Activated CD4-positive, alpha-beta T cell treated with anti-CD3 and anti-CD28 coated beads, Interleukin-2, Interleukin-4, amounts not matched to agents 100 ng/mL and 50 ng/mL, durations not matched to agents 16 hours and 8 hours (primary cell): ENCODE measurements at places on chromosomes 3 and 15.

- DNase-seq, result no peak
Observed at GRCh38 chr3:30324587-30324986, 281.8 kb upstream of the TGFBR2 start.

- DNase-seq, result no peak
Observed at GRCh38 chr15:69893086-69893485, 204.6 kb downstream of the TLE3 start.

DNA sequence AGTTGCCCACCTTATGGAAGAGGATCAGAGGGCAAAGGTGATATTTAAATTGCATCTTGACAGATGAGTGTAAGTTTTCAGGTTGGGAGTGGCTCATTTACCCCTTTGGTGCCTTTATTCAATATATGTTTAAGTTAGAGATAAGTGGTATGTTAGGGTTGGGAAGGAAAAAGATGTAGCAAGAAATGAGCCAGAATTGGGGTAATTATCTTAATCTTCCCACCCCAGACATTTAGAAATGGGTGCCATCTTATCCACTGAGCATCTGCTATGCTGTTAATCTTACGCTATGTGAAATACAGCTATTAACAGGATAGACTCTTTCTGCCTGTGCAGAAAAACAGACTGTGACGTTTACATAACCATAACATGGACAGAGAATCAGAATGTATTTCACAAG, 6.3 kb downstream of the CMTM7 start:
- no peak for DNase-seq

DNA sequence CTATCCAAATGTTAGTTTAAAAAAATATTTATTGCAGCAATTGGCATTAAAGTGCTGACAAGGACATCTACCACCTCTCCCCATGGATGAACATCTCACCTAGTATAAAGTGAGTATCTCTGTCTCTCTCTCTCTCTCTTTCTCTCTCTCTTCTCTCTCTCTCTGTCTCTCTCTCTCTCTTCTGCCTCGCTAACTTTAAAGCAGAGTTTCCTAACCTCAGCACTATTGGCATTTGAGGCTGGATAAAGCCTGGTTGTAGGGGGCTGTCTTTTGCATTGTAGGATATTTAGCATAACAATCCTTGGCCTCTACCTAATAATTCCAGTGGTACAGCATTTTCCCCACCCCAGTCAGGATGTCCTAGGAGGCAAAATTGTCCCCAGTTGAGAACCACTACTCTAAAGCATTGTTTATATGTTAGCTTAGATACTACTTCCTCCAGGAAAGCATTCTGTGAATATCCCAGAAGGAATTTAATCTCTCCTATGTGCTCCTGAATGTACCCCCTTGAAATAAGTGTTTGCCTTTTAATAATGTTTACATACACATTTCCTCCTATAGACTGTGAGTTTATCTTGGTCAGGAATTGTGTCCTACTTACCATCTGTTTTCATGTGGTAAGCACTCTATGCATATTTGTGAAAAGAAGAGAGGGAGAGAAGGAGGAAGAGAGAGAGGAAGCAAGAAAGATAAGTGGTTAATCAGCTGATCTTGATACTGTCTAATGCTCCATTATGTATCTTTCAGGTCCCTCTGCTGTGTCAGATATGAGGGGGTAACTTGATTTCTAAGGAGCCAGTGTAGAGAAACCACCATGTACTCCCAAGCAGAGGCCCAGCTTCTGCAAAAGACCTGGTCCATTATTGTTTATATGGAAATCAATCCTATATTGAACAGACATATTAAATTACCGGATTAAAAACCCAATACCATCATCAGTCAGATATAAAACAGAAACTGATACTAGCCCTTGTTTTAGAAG, 346.6 kb downstream of the RBMS3 start:
- no peak for DNase-seq

GRCh38 chr15:78195735-78196201, 38.6 kb downstream of the ACSBG1 start:
- DNase-seq, result peak; percentile 44

DNA sequence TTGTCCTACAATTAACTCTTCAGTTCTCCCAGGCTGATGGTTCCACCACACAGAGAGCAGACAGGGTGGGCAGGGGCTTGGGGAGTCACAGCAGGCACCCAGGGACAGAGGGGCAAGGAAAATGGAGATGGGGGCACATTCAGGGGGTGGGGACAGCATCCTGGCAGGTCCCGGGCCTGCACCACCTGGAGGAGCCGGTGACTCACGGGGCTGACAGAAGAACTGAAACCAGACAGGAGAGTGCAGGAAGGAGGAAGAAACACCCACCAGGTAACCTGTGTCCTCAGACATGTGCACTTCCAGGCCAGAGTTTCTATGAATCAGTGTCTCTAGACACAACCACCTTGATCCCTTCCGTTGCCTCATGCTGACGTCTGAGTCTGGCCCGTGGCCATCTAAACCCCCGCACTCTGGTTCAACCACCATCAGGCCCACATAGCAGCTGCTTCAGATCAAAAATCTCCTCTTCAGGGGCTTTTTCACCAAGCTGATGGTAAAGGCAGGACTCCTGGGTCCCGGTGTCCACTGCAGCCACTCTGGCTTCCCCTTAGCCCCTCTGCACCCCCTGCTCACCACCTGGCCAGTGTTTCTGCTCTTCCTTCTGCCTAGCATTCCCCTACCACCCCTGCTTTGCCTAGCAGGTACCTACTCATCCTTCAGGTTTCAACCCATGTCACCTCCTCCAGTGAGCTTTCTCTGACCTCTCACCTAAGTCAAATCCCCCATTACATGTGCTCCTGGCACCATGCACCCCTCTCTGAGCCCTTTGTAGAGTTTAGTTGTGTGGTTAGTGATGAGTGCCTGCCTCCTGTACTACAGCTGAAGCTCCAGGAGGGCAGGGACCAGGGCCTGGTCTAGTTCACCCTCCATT, 16.5 kb upstream of the CYP11A1 start:
- DNase-seq, result peak; percentile 46

GRCh38 chr15:43105077-43105736, 631 bp downstream of the UBR1 start:
- DNase-seq, result peak; percentile 28

DNA sequence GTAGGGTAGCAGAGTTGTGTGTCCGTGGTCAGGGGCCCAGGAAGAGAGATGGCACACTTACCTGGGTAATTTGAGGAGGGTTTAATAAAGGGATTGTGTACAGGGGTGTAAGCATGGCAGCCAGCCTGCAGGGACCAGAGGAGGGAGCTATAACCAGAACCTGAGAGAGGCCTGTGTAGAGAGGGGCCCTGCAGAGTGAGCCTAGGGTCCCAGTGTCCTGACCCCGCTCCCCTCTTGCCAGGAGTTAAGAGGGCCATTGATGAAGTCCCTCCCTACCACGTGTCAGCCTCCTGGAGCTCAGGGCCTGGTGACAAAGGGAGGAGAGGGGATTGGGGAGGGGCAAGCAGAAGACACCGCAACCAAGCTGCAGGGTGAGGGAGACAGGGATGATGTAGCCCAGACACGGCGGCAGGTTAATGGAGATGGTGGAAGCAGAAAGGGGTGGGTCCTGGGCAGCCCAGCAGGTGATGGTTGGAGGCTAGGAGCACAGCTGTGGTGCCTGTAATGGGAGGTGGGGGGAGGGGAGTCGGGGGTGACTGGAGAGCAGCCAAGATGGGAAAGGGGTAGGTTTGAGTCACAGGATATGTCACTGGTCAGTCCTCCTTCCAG, 165.4 kb upstream of the TOPAZ1 start:
- no peak for DNase-seq

DNA sequence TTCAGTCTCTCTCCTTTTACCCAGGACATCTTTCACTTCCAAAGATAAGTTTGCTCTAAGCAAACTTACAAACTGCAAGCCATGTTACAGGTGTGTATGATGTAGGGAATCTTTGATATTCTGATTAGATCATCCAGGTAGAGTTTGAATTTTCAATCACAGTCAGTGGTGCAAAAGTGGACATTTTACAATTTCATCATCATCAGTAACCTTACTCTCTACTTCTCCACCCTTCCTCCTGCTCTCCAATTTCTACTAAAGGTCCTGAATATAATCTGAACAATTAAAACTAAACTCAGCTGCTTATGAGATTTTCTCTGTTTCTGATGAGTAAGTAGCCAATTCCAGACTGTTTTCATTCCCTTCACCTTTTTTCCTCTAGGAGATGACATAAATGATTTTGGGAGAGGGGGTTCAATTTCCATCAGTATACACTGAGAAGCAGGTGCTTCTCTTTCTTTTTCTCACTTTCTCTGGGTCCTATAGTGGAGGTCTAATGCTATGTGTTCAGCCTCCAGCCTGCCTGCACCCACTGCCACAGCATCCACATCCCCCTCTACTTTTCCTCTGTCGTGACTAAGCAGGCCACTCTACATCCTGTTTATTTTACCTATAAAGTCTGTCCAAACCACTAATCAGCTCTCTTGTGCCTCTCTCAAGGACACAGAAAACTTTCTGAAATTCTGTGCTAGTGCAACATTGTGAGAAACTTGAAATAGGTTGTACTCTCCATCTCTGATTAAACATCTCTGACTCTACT, 27.6 kb downstream of the SUCNR1 start:
- no peak for DNase-seq

DNA sequence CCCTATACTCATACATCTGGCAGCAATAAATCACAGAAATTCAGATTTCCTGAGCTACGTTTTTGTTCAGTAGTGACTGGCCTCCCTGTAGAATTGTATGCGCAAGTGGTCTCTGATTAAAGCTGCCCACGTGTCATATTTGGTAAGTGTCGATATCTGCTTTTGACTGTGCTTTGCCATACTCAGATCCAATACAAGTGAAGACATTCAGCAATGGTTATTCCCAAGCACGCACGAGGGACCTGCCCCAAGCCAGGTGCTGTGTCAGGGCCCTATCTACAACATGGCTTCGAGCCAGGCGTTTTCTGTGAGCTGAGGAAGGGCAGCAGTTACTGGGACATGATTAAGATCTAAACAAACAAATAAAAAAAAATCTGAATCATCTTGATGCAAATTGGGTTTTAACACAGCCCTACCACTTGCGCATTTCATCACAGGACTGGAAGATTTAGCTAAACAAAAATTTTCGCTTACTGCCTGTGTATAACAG, 47.2 kb upstream of the ICE2 start:
- no peak for DNase-seq

- no peak for DNase-seq
Observed at GRCh38 chr3:128231606-128232005, 78.3 kb downstream of the EEFSEC start.

GRCh38 chr3:55690726-55691125, 203.6 kb upstream of the WNT5A start:
- DNase-seq, result no peak

DNA sequence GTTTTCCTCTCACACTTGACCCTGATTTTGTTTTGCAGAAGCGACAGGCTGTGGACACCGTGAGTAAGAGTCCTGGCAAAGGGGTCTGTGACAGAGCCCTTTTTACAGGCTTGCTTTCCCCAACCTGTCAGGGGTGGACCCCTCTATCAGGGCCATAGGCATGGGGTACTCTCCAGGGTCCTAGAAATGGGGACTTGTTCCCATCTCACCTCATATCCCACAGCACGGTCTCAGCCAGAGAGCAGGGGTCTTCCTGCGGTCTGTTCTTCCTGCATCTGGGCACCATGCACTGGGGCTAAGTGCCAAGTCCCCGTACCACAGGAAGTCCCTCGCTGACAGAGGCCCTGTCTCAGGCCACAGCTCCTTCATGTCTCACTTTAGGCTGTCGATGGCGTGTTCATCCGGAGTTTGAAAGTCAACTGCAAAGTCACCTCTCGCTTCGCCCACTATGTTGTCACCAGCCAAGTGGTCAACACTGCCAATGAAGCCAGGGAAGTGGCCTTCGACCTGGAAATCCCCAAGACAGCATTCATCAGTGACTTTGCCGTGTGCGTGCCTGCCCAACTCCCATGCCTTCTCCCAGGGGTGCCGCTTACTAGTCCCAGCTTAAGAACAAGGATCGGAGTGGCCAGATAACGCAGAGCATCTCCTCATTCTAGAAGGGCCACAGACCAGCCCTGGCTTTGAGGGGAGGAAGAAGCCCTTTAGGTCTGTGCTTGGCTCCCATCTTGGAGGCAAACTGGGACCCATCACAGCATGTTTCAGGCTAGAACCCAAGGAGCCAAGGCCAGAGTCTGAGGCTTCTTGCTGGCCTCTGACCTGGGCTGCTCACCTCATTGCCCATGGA, 783 bp downstream of the ITIH1 start:
- no peak for DNase-seq

DNA sequence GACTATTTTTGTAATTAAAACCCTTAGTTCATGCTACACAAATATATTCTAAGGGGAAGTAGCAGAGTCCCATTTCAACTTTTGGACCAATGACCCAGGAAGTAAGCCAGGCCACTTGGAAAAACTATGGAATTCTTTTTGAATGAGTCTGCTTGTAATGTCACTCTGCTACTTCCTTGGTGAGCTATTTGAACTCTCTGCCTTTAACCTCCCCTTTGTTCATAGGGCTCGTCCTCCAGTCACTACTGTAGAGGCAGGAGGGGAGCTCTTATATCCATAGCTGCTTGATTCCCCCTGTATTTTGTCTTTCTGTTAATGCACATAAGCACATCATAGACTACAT, 119.6 kb downstream of the UACA start:
- no peak for DNase-seq

- no peak for DNase-seq
Observed at GRCh38 chr15:64774629-64775493, 528 bp downstream of the RBPMS2 start.

DNA sequence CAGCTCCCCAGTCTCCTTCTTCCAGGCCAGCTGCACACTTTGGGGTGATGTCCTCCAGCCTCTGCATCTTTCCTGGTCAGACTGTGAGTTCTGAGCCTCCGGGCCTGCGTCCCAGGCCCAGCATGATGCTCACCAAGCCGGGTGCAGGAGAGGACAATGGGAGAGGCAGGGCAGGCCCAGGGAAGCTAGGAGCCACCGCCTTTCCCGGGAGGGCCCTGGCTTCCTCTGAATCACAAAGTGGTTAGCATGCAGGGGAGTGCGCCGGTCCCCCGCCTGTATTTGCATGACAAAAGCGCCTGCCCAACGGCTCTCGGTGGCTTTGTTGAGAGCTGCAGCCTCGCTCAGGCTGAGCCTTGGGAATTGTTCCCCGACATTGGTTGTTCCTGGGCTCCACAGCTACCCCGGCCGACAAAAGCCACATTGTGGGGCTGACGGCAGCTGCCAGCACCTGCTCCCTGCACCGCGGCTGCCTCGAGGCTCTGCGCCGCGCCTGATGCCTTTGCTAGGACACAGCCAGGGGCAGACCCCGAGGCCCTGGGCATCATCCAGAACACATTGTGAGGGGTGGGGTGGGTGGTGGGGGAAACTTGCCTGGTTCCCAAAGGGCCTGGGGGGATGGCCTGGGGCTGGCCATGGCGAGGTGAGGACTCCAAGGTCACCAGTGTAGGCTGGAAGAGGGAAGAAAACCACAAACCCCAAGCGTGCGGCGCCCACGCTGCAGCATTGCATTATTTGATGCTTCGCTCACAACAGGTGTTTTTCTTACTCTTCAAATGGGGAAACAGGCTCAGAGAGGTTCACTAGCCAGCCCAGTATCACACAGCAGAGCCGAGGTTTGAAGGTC, 20.0 kb upstream of the KLF13 start:
- DNase-seq, result no peak

DNA sequence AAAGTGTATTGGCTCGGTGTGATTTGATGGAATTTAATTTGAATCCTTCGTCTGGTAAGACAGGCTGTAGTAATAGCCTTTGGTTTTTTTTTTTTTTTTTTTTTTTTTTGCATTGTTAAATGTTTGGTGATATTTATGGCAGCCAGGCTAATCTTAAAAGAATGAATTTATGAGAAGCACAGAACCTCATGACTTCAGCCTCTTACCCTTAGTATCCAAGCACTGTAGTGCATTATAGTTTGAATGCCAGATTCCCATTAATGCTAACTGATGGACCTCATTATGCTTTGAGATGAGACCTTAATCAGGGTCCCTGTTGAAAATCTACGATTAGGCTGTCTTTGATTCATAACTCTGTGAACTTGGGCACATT, 110.6 kb upstream of the SAMMSON start:
- no peak for DNase-seq
